ENCODE measurements at places on chromosomes 6 and 20. TPM values are rescaled to one million over a fixed set of nuclear protein-coding genes. Genes with fewer than 3 reads are reported as not detected.

DNA sequence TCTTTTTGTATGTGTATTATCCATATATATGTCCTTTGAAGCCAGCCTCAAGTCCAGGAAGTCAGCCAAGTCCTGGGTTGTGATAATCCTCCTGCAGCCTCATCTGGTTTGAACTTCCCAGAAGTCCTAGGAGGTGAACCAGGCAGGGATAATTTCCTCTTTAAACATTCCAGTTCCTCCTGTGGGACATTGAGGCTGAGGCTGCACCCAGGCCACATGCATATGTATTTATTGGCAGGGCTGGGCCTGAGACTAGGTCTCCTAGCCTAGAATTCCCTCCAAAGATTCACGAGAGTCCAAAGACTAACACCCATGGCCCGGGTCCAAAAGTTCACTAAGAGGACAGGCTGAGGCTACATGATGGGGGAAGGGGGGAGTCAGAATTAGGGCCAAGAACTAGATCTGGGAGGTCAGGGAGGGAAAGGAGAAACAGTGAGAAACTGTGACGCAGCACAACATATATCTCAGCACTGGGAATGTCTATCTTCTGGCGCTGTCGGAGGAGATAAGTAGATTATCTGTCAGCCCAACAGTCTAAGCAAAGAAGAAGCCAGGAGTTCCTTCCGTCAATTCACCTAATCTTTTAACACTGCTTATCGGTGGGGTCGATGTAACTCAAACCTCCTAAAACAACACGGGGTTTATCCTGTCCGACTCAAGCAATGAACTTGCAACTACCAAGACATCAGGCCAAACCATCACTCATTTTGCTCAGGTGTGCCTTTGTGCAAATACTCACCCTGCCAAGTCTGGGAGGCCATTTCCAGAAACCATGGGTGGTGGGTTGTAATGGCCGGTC, 43.3 kb downstream of the SNX5 start:
- DNase-seq, result no peak

GRCh38 chr6:164085091-164086075, 670.9 kb downstream of the QKI start:
- no peak for DNase-seq

GRCh38 chr6:118867181-118867580, 26.8 kb upstream of the ASF1A start:
- DNase-seq, result no peak

DNA sequence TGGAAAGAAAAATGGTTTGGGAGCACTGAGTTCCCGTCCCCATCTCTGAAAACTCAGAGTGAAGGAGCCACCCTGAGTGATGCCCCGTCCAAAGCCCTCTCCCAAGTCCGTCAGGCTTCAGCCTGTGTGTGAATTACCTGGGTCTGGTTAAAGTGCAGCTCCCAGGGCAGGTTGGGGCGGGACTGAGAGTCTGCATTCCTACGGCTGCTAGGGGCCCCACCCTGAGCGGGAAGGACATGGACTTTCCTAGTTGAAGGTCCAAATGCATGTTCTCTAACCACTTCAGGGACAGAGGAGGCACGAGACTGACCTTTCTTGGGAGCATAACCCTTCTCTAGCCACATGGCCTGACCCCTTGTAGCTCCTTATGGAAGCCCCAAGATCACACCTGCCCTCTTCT, 97.2 kb downstream of the SYNDIG1 start:
- no peak for DNase-seq

DNA sequence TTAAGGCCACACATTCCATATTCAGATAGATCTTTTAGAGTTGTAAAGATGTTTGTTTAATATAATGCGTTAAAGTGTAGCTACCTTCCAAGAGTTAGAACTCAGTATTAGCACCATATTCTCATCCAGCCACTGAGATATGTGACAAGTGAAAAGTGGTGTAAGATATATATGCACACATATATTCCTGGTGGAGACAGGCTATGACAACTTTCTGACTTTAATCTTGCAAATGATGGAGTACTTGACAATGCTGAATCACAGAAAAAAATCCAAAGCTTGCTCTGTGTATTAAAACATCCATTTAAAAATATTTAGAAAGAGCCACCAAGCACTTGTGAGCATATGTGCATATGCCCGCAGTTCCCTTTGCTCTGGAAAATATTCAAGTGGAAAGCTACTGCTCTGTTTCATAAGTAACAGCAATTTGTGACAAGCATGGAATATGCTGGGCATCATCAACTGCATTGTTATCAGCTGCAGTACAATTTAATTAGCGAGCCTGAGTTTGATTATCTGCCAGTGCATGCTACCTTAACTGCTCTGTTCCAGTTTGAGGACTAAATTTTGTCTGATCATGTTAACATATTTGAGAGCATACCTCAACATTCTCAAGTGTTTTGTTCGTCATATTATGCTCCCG, 64.8 kb downstream of the VIP start:
- no peak for DNase-seq

- DNase-seq, result no peak
These were observed 41.0 kb upstream of the EMILIN3 start for GRCh38 chr20:41407607-41408006.

DNA sequence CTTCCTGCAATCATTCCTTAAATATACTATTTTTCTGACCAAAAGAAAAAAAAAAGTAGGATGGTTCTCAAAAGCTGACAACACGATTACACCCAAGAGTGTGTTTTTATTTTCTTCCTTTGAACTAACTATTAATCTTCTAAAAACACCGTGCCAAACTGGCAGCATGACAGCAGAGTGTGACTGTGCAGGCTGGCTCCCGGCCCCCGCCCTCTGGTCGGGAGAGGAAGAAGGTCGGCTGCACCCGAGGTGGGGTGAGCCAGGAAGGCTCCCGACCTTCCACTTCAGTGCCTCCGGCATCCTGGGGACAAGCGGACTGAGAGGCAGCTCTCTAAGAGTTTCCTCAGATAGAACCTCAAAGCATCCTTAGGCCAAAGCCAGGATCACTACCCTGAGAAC, 29.2 kb downstream of the SLC22A23 start:
- no peak for DNase-seq

DNA sequence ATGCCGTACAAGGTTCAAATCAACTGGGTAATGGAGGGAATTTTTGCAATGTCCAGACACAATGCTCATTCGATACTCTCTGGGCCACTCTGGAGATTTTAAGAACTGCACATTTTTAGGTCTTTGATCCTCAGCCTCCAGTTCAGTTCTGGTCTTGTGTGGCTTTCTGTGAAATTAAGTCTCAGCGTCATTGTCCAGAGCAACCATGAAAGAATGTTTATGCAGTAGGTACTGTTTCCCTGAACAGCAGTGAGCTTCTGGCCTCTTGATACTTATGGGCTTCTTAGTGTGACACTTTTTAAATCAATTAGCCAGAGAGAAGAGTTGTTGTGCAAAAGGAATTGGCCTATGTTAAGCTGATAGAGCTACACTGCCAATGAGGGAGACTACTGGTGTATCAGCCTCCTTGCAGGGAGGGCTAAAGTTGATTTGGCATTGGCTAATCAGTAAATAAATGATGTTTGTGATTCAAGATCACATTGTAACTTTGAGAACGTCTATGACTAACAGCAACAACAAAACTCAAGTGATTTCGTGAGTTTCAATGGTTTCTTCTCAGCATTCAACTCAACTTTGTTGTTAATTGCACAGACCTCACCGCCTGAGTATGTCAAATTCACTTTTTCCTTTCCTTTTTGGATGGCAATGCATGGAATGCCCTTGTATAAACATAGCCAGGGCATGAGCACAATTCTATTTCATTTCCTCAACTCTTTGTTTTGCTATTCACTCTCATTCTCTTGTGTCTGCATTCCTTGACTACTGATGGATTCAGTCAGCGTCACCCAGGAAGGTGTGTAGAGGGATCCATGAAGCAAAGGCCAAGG, 85.1 kb downstream of the GJA1 start:
- no peak for DNase-seq

DNA sequence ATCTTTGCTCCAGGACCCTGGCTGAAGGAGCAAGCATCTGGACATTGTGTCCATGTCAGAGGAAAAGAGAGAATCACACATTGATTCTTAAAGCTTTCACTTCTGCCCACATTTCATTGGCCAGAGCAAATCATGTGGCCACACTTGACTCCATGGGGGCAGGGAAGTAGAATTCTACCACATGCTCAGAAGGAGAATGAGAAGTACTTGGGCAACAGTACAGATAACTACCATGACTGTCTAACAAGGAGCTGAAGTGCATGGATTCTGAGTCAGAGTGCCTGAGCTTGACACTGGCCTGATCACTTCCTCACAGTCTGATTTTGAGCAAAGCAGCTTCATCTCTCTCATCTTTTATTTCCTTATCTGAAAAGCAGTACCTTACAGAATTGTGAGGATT, 38.6 kb downstream of the GHRH start:
- no peak for DNase-seq

- DNase-seq, result no peak
These were observed 34.8 kb downstream of the NR2E1 start for GRCh38 chr6:108200631-108201030.

DNA sequence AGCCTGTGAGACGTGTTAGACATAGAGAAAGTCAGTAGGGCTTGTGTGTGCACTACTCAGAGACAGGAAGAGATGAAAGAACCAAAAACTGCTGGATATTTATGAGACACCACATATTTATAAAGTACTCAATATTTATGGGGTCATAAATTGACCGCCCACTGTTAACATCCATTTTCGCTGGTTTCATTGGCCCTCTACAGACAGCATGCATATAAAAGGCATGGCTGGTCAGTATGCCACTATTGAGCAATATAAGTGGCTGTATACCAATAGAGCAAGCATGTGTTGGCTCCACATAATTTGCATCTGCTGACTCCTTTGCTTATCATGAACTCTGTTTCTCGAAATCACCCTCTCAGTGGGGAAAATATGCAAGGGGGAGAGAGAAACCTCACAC, 110.3 kb upstream of the BTN3A2 start:
- DNase-seq, result no peak

DNA sequence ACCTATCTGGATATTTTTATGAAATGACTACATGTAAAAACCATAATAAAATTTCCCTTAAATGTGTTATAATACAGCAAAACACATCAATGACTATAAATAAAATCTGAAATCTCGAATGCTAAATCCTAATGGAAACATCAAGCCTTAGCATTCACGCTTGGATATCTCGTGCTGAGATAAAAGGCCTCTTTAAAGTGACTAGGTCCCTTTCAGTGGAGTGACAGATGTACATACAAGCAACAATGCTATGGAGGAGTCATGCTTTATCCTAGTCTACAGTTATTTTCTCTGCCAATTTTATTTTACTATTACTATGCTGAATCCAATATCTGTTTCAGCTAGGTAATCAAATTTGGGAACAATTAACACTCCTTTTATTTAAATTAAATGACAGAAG, 72.4 kb downstream of the MAP3K7 start:
- no peak for DNase-seq

GRCh38 chr20:19253316-19253715, 40.9 kb downstream of the SLC24A3 start:
- no peak for DNase-seq

DNA sequence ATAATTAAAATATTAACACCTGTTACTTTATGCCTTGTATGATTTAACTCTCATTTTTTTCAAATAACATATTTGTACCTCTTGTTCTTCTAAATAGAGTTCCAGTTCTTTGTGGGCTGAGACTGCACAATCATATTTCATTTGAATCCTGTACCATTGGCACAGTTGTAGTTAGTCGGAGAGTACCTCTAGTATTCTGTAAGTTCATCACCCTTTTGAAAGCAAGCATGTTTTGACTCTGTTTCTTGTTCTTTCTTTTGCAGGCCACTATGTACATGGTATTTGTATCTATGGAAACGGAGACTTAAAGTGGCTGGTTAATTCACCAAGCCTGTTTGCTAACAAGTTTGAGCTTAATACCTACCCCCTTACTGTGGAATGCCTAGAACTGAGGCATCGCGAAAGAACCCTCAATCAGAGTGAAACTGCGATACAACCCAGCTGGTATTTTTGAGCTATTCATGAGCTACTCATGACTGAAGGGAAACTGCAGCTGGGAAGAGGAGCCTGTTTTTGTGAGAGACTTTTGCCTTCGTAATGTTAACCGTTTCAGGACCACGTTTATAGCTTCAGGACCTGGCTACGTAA, 68.2 kb downstream of the C6orf52 start:
- no peak for DNase-seq

- no peak for DNase-seq
These were observed 150.1 kb downstream of the GMPR start for GRCh38 chr6:16388488-16388887.

DNA sequence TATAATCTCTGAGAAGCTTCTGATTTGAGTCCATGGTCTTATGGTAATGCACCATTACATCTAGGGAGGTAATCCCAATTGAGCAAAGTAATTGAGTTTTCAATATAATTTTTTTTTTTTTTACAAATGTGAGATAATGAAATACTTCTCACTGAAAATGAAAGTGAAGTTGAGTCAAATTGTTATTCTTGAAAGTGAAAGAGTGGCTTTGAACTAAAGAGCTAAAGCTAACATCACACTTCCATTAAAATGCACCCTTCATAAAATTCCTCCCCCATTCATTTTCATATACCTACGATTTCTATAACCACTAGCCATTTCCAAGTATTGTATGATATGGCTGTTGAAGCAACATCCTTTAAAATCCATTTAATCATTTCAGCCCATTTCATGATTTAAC, 149.1 kb upstream of the IMPG1 start:
- no peak for DNase-seq

DNA sequence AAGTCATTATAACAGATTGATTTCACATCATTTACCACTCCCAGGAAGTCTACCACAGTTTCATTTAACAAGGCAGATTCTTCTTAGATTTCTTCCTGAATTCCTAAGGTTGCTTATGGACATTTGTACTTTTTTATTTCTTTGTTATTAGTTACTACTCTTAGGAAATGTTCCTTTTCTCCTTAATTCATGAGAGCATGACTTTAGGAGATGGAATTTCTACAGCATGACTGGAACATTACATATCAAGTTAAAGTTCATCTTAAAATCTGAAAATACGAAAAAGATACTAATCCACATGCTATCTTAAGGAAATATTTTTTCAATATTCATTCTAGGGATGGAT, 22.3 kb downstream of the CNKSR3 start:
- DNase-seq, result no peak

GRCh38 chr6:111439171-111439570, 43.8 kb downstream of the REV3L start:
- DNase-seq, result no peak

The SNX21 gene
- total RNA-seq, result 90.1 TPM

The ZNF165 gene
- 1.1 TPM for total RNA-seq

The FRMD1 gene
- total RNA-seq, result 0.48 TPM

The IRF4 gene
- 1.1 TPM for total RNA-seq

The XKR7 gene
- not detected for total RNA-seq

The POM121L2 gene
- total RNA-seq, result not detected

The SLC2A10 gene
- total RNA-seq, result 16.7 TPM

The KCNK16 gene
- not detected for total RNA-seq

The KHDC1 gene
- 1.3 TPM for total RNA-seq

The CLPSL2 gene
- not detected for total RNA-seq

The MYLK2 gene
- not detected for total RNA-seq

The RAB32 gene
- total RNA-seq, result 15.5 TPM
